ENCODE measurements at places on chromosomes 5 and 9.

DNA sequence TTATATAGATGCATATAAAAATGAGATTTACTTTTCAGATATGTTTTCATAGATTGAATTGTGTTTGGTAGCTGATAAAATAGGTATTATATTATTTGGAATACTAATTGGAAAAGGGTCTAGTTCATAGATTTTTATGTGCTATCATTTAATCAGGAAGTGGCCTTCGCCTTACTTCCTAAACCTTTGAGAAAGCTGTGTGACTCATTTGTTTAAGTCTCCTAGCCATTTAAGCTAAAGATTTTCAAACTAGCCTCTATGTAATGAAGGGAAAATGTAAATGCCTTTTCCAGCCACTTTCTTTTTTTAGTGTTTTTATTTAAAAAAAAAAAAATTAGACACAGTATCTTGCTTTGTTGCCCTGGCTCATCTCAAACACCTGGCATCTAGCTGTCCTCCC is 97.5 kb downstream of the DMXL1 start:
- DNase-seq: no peak

DNA sequence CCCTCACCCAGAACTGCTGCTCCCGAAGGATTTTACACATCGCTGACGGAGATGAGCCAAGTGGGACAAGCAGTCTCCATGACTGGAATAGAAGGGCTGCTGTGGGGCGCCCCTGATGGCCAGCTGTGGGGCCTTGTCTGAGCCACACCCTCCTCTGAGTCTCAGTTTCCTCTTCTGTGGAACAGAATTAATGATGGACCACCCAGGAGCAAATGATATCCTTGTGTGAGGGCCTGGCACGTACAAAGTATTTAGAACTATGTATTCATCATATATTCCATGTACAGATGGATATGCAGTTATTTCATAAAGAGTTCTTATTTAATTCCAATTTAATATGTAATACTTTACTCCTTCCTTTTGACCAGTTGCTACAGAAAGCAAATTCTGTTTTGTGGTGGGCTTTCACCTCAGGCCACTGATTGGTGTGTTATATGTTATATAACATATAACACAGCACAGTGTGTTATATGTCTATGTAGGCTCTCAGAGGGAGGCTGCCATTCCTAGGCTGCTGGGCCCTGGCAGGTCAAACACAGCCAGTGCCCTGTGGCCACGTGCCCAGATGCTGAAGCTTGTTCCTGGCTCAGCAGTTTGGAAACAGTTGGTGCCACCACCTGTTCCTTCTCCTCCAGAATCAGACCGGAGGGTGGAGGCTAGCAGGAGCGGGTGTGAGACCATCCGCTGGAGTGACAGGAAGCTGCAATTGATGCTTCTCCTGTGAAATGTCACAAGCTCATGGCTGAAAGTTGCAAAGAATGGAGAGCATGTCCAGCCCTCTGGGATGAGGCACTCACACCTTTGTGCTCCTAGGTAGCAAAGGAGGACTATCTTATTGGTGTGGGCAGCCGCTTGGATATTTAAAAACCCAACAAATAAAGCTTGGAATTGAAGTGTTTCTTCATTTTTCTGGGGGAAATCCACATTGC is 4.4 kb upstream of the FGD3 start:
- DNase-seq: no peak

DNA sequence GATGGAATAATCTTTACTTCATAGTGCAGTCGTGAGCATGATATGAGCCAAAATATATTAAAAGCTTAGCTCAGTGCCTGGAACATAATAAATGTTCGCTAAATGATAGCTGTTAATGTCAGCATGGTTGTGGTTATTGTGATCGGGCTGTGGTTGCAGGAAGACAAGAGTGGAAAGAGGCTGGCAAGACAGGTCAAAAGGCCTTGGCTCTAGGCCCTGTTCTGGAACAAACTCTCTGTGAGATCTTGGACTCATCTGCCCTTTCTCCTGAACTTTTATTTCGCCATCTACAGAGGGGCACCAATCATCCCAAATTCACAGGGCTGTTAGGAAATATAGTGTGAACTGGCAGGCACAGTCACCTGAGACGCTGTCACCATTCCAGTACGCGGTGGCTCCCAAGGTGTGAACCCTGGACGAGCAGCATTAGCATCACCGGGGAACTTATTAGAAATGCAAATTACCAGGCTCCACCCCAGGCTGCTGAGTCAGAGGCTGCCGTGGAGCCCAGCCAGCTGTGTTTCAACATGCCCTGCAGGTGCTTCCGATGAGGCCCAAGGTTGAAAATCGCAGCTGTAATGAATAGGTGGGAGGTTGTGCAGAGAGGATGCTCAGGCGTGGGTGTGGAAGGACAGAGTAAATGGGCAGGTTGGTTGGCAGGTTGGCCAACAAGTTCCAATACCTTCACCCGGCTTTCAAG is 50.2 kb upstream of the SAP30L start:
- DNase-seq: peak; percentile 59

GRCh38 chr5:92070786-92071185 is 687.7 kb upstream of the ARRDC3 start:
- DNase-seq: no peak

DNA sequence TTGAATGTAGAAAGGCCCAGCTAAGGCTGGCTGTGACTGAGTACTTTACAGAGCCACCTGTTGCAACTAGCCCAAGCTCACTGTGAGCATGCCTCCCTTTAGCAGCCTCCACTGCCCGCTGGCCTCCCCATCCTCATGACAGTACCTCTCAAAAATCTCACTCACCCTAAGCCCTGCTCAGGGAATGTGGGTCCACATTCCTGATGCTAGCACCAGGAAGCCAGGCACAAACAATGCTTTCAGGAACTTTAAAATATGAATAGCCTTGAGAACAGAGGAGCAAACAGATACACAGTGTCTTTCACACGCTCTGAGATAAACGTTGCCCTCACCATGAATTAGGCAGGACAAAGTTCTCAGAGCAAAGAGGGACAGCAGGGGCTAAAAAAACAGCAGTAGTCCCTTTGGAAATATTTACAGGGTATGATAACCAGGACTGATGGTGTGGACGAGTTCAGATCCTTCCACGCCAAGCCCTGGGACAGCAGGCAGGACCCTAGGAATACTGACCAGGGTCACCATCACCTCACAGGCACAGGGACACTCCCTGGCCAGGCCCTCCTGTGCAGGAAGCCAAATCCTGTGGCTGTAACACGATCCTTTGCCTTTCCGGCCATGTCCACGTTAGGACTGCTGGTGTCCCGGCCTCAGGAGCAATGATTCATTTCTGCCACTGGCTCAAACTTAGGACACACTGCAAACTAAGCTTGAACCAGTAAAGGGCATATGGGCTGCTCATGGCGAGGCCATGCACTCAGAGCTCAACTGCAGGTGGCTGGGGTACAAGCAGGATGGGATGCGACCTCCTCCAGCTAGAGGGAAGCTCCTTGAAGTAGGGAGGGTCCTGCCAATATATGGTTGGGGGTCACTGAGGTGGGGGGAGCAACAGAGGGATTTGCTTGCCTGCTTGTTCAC is 9.6 kb downstream of the ACSL6 start:
- DNase-seq: no peak

DNA sequence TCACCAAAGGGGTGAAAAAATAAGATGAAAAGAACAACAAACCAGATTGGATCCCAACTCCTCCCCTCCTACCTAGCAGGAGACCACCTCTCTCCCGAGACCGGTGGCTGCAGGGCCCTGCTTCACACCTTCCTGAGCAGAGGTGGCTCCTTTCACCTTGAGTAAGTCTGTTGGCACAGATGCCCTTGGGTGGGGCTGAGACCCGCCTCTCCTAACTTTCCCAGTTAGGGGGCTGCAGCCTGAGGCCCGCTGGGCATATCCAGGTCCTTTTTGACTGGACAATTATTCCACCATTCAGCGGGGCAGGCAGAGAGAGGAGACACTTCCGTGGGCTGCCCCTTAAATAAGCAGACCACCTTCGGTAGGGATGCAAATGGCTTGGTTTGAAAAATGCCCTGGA is 1.3 kb downstream of the SLC25A48 start:
- no peak for DNase-seq

GRCh38 chr5:134026521-134027287 is 21.9 kb upstream of the VDAC1 start:
- DNase-seq: peak; percentile 57

DNA sequence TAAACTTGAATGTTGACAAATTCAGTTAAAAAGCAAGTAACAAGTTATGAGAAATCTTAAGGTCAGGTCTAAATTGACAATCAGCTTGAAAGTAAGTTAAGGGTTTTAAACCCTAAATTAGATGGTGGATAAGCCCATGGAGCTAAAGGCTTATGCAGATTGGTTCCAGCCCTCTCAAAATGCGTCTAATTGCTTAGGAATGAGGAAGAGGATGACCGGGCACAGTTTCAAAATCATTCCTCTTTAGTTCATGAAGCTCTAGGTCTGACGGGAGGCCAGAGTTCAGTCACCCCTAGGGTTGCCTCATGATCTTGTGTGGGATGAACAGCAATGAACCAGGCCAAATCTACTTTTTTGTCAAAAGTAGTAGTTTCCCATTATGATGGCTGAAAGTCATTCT is 75.4 kb downstream of the SLC38A9 start:
- DNase-seq: no peak

DNA sequence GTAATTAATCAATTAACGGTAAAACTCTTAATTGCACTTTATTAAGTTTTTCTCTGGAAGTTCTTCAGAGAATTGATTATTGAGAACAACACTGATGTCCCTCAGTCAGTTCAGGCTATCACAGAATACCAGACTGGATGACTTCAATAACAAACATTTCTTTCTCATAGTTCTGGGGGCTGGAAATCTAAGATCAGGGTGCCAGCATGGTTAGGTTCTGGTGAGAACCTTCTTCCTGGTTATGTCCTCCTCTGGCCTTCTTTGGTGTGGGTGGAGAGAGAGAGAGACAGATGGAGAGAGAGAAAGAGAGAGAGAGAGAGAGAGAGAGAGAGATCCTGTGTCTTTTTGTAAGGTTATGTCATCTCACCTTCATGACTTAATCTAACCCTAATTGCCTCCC is 71.4 kb upstream of the DAP start:
- DNase-seq: no peak

- no peak for DNase-seq
Measured at GRCh38 chr9:126502417-126503332, 111.1 kb upstream of the LMX1B start.

GRCh38 chr5:135229122-135229521 is 169.9 kb downstream of the MACROH2A1 start:
- DNase-seq: no peak

GRCh38 chr5:79750611-79751510 is 61.2 kb downstream of the CMYA5 start:
- DNase-seq: no peak

DNA sequence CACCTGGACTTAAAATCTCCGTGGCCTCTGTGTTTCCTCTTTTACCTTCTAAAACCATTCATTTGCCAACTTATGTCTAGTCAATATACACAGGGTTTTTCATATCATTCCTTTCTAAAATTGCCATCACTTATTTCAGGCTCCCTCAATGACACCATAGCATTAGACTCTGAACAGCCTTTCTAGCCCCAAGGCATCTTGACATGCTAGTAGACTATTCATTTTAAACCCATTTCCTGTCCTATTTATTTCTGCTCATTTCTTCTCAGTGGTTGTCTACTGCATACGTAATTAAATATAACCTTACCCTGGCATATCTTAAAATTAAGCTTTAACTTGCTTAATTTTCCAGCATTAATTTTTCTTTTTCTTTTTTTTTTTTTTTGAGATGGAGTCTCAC is 83.2 kb downstream of the PHAX start:
- no peak for DNase-seq

DNA sequence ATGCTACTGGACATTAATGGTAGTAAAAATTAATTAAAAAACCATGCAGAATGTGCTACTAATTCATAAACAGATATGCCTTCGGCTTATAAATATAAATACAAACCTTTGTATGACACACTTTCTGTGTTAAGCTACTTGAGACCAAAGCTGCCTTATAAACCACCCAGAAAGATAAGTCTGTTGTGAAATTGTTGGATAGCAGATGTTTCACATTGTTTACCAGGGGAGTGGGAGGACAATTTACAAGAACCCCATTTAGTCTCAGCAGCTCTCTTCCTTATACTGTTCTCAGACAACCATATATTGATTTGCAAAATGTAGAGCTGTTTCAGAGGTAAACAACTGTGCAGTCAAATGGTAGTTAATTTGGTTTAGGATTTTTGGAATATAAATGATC is 524.4 kb downstream of the PRR16 start:
- no peak for DNase-seq

DNA sequence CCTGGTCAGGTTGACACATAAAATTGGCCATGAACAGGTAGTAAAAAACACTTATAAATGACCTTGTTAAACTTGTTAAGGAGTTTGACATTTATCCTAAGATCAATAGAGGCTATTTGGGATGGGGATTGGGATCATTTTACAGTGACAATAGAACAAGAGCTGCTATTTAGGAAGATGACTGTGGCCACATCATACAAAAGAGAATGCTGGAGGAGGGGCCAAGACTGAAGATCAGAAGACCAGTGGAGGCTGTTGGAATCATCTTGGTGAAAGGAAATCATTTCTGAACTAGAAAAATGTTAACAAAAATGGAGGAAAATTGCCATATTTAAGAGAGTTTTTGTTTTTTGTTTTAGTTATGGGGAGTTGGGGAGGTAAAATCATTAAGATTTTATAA is 304.8 kb upstream of the TLE4 start:
- no peak for DNase-seq

DNA sequence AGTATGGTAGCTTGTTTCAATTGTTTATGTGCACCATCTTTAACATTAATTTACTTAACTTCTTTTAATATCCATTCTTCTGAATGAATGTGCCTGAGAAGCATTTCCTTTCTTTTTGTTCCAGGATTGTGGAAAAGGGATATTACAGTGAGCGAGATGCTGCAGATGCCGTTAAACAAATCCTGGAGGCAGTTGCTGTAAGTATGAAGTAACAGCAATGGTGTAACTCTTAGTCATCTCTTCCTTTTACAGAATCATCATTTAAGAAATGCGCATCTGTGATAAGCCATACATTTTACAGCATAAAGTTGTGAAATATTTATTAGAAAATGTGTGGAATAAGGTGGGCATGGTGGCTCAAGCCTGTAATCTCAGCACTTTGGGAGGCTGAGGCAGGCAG is 117.7 kb downstream of the STARD4 start:
- no peak for DNase-seq

- peak; percentile 22 for DNase-seq
Measured at GRCh38 chr9:120909904-120910303, 16.7 kb downstream of the TRAF1 start.

GRCh38 chr5:3155046-3155445 is 403.6 kb upstream of the IRX2 start:
- DNase-seq: no peak

- DNase-seq: no peak
Measured at GRCh38 chr5:41778410-41778809, 91.8 kb downstream of the OXCT1 start.

GRCh38 chr5:38793099-38793498 is 52.7 kb upstream of the OSMR start:
- no peak for DNase-seq

- no peak for DNase-seq
Measured at GRCh38 chr9:129720181-129720864, 32.5 kb downstream of the PTGES start.

All from hematopoietic multipotent progenitor cell treated with erythropoietin and hydrocortisone succinate and interleukin-3 and kit ligand, for 8 days (in vitro differentiated cells).